ENCODE measurements at places on chromosomes 6 and 20.

- DNase-seq: no peak
These were observed 78.9 kb upstream of the HEY2 start for GRCh38 chr6:125670568-125670967.

DNA sequence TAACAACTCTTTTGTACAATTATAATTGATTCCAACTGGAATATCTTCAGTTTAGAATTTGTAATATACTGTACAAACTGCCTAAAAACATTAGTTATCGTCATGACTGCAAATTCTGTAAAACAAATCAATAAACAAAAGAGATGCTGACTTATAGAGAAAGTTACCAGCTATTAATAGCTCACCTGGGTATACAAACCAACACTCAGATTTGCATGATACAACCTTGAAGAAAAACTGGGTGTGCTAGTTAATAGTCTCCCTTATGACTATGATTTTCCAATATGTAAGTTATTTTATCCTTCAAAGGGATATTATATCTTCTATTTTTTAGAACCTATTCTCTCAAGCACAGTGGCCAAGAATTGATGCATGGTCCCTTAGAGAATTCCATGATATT, 698.5 kb downstream of the FRK start:
- DNase-seq: no peak

DNA sequence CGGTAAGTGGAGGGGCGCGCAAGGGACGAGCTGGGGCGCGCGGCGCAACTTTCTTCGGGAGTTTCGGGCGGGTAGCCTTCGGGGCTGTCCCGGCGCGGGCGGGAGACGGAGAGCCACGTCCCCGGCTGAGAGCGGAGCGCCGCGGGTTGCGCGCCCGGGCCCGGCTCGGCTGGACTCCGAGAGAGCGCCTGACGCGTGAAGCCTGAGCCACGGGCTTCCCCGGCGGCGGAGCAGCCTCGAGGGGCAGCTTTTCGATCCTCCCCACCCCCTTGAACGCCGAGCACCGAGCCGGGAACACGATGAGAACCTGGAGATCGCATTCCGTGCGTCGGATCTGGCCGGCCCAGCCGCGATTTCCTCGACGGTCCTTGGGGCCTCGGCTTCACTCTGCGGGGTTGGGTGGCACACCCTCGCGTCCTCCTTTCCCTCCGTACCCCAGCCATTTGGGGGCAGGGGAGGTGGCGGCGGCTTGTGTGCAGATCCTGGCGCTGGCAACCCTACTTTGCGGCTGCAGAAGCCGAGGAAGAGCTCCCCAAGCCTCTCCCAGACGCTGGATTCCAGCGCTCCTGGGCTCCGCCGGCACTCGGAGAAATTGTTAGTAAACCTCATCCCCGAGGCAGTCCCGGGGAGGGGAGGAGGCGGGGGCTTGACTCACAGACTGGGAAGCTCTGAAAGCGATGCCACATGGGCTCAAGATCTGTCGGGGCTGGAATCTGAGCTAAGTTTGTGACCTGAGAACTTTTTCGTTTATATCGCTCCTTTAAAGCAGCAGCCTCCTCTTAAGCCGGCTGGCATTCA, 572 bp downstream of the DSE start:
- DNase-seq: peak; percentile 75

DNA sequence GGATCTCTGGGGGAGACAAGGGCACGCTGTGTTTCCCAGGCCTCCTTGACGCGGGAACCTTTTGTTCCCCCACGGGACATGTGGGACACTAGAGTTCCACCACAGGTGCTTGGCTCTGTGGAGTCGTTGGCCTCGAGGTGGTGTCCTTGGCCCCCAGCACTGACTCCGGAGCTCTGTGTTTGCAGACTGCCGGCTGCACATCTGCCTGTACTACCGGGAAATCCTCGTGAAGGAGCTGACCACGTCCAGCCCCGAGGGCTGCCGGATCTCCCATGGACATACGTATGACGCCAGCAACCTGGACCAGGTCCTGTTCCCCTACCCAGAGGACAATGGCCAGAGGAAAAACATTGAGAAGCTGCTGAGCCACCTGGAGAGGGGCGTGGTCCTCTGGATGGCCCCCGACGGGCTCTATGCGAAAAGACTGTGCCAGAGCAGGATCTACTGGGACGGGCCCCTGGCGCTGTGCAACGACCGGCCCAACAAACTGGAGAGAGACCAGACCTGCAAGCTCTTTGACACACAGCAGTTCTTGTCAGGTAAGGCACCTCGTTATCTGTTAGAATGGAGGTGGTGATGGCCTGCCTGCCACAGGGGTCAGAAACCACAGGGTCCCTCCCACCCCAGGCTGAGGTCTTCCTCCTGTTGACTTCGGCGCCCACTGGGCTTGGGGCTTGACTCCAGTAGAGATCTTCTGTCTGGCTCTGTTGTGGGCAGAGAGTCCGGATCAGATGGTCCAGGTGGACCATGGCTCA, 9.9 kb downstream of the IRF4 start:
- no peak for DNase-seq

DNA sequence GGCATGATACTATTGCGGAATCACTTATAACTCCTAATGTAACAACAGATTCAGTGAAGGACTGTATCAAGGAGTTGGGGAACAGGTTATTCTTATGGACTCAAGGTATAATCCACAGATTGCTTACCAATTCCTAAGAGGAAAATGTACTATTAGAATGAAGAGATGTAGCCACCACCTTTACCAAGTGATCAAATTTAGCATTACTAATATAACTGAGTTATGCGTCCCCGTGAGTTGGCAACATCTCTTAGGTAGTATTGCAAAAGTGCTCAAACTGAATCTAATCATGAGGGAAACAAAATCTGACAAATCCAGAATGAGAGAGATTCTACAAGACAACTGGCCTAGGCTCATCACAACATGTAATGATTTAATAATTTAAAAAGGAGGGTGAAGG, 777 bp upstream of the SNRNP48 start:
- DNase-seq: no peak

GRCh38 chr20:54293526-54293925, 85.6 kb downstream of the PFDN4 start:
- DNase-seq: peak; percentile 15

GRCh38 chr20:51091406-51092195, 68.7 kb upstream of the KCNG1 start:
- no peak for DNase-seq

All from Caki2 (cell line).